ENCODE measurements at places on chromosomes 4 and X. TPM values are rescaled to one million over a fixed set of nuclear protein-coding genes. Genes with fewer than 3 reads are reported as not detected.

The UNC5C gene
- 10.6 TPM for total RNA-seq

- DNase-seq, result no peak
- no peak overlapping the region for H3K4me3 ChIP-seq
- H3K36me3 ChIP-seq, result no peaks in the 10 kb centered on the region
- H3K4me1 ChIP-seq, result peaks cover 4% of the 10 kb centered on the region
- no peaks in the 10 kb centered on the region for H3K27me3 ChIP-seq
These were observed 102.1 kb upstream of the RASGEF1B start for GRCh38 chr4:81573840-81574239.

The PRSS48 gene
- total RNA-seq, result not detected

GRCh38 chr4:21117541-21118180, 417.4 kb downstream of the PACRGL start:
- H3K4me3 ChIP-seq, result no peak overlapping the region
- DNase-seq, result no peak
- no peaks in the 10 kb centered on the region for H3K36me3 ChIP-seq
- no peak overlapping the region for H3K27ac ChIP-seq

DNA sequence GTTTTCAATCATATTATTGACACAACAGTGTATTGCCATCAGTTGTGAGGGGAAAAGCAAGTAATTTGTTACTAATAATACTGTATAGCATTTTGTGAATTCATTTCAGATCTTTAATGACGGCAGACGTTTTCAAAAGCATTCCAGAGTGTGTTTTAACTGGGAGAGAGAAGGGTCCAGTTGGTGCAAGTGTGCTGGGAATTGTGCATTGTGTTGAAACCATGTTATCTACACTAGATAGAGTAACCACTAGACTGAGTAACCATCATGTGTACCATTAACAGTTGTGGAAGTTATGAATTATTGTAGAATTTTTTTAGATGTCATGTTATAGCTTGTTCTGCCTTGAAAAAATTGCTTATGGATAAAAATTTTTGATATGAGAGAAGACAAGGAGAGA, 104.5 kb upstream of the VEGFC start:
- H3K4me3 ChIP-seq, result no peak overlapping the region
- H3K36me3 ChIP-seq, result no peaks in the 10 kb centered on the region
- H3K27ac ChIP-seq, result no peak overlapping the region
- no peaks in the 10 kb centered on the region for H3K27me3 ChIP-seq

DNA sequence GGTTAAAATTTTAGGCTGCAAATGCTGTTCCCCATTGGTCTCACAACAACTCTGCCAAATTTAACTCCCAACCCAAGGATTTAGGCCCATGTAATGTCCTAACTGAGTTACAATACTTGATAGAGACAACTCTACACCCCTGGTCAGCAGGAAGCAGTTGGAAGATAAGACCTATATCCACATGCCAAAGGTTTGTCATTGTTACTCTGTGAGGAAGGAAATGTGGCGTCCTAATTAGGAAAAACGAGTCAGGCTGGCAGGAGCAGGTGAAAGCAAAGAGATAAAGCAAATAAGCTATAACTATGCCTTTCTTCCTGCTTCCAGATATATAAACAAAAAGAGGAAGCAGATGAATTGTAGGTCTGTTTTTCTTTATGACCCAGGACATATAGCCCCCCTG, 69.1 kb downstream of the SPIN4 start:
- H3K36me3 ChIP-seq, result no peaks in the 10 kb centered on the region
- no peak for DNase-seq
- H3K27me3 ChIP-seq, result no peaks in the 10 kb centered on the region
- no peak overlapping the region for H3K4me3 ChIP-seq
- no peaks in the 10 kb centered on the region for H3K4me1 ChIP-seq

Measured in aorta (tissue), 5 donors.